ENCODE measurements at places on chromosomes 6 and 20.

GRCh38 chr6:139108378-139108777 is 26.5 kb upstream of the HECA start:
- no peak for DNase-seq

DNA sequence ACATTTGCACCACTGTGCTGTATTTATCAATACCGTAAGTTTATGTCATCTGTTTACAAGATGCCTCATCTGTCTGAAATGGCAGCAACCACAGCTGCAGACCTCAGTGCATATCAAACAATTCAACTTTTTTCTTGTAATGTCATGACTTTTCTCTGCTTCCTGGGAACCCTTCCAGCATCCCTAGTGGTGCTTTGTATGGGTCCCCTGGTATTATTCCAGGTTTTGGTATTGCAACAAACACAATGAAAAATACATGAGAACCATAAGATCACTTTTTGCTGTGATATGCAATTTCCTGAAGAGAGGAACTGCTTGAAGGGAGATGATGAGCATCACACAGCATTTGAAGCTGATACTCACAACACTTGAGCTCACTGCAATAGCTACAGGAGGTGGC is 12.0 kb upstream of the TXNDC5 start:
- DNase-seq = no peak

- DNase-seq = no peak
Measured at GRCh38 chr20:33812908-33813462, 1.8 kb downstream of the CHMP4B start.

DNA sequence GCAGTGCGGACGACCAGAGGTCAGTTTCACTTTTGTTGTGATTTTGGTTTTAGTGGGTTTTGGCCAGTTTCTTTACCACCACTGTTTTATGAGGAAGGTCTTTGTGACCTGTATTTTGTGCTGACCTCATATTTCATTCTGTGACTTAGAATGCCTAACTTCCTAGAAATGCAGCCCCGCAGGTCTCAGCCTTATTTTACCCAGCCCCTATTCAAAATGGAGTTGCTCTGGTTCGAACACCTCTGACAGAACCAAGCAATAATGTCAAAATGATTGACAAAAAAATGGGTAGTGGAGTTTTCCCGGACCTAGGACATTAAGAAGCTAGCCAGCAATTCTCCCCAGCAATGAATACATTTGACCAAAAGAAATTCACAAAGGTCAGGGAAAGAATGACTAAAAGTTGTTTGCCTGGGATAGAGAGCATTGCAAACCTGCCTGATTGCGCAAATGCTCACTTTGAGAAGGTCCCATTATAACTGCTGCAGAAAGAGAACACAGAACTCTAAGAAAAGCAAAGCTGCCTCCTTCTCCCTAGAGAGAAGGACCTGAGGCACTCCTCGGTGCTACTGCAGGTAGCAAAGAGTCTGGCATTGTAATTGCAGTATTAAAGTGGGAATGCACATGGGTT is 288.8 kb downstream of the ADGB start:
- no peak for DNase-seq

DNA sequence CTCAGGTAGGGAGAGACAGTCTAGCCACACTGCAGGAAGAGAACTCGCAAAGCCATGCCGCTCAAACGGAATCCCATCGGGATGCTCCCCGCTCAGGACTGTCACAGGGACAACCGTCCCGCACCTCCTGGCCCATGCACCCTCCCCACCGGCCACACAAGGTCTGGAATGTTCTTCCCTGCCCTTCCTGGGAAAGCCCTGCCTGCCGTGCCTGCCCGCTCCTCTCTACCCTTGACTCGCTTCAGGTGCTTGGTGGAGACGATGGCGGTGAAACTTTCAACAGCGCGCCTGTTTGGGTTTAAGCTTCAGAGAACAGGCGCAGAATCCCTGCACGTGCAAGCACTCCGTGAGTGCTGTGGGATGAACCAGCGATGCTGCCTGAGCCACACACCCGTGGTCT is 20.6 kb downstream of the TAF4 start:
- no peak for DNase-seq

- DNase-seq = no peak
Measured at GRCh38 chr20:22001886-22002285, 296.4 kb downstream of the PAX1 start.

- DNase-seq = no peak
Measured at GRCh38 chr20:61263084-61263695, 11.1 kb downstream of the CDH4 start.

DNA sequence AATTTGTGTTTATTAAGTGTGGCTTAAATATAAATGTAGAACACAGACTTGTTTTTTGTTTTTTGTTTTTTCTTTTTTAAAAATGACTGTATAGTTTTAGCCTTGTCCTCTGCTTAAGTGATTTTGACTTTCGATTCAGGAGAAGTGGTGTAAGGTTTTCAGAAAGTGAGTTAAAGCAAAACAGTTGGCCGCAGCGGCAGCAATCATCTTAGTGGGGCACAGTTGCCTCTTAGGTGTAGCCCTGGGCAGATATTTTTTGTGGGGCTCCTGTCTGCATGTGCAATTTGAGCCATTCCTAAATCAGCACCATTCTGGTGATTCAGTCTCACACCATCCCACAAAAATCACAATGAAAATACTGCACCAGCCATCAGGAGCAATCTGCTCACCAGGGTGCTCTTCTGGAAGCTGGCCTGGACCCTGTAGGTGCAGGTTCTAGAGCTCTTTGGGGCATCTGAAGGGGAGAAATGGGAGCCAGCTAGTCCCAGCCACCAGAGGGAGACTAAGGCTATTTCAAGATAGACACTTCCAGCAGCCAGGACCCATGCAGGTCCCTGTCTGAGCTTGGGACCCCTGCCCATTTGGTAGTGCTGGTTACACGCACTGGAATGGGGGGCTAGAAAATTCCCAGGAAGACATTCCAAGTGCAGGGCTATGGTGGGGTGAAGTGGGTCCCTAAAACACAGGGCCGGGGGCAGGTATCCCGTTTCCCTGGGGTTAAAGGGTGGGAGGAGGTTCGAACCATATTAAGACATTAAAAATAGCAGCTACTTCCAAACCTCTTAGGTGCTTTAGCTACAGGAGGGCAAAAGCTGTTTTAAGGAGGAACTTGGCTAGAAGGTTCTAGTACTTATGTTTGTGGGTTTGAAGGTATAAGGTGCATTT is 156.6 kb downstream of the NFATC2 start:
- no peak for DNase-seq

DNA sequence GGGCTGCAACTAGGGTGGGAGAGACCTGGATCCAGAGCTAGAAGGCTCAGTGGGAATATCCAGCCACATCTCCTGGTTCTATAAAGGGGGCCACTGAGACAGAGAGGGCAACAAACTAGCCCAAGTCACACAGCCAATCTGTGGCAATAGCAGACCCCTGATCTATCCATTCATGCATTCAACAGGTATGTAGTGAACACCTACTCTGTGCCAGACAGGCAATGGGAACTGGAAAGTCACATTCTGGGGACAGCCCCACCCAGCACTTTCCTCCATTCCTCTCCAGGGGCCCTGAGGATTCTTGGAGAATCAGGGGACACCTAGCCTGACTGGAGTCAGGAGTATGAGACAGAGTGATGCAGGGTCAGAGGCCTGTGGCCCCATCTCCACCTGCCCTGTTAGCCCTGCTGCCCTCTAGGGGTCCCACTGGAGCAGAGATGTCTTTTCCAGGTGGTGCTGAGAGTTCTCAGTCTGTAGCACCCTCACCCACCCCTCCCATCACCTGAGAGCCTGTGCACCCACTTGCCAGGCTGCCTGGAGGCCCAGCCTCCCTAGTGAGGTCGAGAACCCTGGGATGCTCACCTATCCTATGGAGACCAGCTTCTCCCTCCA is 13.6 kb downstream of the BPIFA2 start:
- no peak for DNase-seq

- no peak for DNase-seq
Measured at GRCh38 chr20:26207237-26207966, 510.7 kb upstream of the ZNF337 start.

DNA sequence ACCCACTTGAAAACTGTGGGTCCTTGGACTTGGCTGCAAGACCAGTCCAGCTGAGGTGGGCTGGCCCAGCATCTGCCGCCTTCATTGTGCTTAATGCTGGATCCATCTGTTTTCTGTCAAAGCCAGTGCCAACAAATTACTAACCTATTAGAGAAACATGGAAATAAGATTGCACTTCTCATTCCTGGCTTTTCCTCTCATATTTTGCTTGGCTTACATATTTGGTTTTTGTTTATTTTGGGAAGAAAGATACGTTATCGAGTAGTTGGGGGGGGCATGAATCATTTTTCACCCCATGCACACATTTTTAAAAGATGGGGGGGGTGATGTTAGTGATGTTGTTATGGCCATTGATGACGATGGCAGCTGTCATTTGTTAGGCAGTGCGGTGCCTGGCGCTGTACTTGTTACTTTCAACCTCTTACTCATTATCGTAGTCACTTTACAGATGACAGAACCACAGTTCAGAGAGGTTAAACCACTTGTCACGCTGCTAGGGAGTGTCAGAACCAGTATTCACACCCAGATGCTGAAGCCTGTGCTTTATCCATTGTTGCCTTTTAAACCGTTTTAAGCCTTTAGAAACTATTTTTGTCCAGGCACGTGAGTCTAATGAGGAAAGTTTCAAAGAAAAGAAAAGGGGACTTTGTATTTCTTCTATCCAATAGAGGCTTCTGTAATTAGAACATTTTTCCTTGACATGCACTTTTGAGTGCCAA is 180.0 kb downstream of the TMEM242 start:
- DNase-seq = no peak

DNA sequence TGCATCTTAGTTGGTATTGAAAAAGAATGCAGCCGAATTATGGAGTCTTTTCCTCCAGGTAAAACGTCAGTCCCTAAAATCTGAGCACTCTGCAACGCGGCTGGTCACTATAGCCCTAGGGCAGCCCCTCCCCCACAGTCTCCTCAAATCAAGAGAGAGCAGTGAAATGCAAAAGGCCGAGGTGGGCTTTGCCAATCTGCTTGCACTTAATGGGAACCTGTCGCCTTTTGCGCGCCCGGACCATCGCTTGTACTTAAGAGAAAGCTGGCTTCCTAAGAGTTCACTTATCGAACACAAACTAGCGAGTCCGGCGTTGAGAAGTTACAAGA is 447 bp downstream of the MCM3 start:
- peak; percentile 9 for DNase-seq

DNA sequence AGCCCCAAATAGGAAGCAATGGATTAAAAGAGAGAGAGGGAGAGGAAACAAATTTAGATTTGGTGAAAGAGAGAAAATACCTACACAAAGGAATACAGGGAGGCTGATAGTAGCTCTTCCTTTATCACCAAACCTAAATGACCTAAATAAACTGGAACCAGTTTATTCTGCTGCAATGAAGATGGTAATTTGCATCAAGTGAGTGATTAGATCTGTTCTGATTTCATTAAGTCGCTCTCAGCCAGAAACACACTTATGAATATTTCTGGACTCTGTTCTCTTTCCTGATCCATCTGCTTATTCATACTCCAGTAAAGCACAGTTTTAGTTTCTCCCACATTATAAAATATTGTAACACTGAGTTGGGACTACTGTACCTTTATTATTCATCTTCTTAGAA is 83.4 kb upstream of the BMP5 start:
- DNase-seq = no peak

DNA sequence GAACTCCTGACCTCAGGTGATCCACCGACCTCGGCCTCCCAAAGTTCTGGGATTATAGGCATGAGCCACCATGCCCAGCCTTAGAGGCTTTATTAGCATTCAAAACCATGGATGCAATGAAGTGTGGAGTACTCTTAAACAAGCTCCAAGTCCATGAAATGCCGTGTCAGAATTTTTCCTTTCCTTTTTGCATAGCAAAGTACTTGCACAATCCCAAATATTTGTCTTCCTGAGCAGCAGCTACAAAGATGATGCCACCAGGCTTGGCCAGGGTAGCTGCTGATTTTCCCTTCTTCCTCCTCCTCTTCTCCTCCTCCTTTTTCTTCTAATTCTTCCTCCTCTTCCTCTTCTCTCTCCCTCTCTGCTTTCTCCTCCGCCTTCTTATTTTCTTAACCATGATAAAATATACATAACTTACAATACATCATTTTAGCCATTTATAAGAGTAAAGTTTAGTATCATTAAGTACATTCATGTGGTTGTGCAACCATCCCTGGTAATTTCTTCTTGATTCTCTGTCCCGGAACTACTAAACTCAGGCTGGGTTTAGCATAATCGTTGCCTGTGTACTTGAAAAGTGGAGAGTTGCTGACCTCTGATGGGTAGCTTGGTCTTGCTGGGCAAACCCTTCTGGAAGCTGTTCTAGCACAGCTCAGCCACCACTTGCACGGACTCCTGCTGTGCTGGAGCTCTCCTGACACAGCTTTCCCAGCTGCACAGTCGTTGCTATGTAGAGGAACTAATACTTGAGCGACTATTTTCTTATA is 20.3 kb downstream of the MUCL3 start:
- DNase-seq = no peak

GRCh38 chr6:11712760-11713159 is 65.8 kb downstream of the ADTRP start:
- DNase-seq = peak; percentile 42

- DNase-seq = no peak
Measured at GRCh38 chr6:63744810-63745209, 109.2 kb downstream of the PHF3 start.

DNA sequence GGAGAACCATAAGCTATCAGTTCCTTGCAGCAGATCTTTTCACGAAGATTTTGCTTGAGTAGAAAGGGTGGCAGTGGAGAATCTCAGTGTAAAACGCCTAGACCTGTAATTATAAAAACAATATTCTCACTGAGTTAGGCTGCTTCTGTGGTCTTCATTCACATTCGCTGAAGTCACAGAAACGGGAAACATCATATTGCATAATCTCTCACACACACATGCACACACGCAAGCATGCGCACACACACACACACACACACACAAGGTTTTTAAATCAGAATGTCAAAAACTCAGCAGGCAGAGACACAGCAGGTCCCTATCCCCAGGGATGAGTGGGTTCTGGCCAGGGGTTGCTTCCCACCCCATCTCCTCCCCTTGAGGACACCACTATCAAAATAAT is 175.5 kb downstream of the ATXN1 start:
- no peak for DNase-seq

DNA sequence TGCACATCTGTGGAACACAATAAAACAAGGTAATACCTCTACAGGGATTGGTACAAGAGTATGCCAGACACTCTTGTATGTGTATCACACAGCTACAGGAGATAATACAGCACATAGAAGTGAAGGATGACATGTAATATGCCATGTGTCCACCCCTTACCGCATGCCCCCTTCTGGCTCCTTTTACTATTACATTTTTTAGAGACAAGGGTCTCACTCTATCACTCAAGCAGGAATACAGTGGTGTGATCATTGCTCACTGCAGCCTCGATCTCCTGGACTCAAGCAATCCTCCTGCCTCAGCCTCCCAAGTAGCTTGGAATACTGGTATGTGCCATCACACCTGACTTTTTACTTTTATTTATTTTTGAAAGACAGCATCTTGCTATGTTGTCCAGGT is 4.2 kb upstream of the NCR3 start:
- no peak for DNase-seq

- no peak for DNase-seq
Measured at GRCh38 chr20:16974855-16975162, 226.7 kb downstream of the OTOR start.

DNA sequence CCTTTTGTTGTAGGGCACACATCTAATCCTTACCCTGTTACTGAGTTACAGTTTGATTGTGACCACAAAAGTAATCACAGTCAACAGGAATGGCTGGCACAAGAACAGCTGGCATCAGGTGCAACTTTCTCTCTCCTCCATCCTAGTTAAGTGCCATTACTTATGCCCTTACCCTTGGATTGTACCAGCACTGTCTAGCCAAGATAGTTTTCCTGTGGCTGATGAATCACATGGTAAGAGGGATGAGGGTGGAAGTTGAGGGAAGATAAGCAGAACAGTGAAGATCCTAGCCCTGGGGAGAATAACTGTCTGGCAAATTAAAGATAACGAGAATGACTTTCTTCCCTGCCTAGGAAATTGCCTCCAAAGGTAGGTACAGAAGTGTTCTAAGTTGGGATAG is 42.0 kb downstream of the RNF217 start:
- no peak for DNase-seq
